ENCODE measurements at places on chromosomes 12 and 14.

DNA sequence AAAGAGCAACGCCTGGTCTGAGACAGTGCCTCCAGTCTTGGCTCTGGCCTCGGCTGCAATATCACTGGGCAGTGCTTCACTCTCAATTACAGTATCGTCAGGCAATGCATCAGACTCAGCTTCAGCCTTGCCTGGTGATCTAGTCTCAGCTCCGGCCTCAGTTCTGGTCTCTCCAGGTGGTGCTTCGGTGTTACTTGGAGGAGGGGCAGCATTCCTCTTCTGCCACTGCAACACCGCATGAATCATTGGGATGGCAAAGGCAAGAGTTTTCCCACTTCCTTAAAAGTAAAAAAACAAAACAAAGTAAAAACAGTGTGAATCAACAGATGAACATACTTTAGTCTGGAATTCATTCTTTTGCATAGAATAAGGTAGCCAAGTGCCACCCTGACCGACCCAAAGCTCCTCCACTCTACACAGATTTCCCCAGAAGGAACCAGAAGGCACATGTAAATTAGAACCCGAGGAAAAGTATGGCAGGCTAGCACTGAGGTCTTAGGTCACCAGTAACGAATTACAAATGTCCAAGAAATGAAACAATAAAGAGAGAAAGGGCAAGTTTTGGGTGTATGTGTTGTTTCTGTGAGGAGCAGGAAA, 18.6 kb downstream of the DDX24 start:
- DNase-seq: no peak

- DNase-seq: no peak
These were observed 455.8 kb downstream of the PCNX1 start for GRCh38 chr14:71362920-71363584.

DNA sequence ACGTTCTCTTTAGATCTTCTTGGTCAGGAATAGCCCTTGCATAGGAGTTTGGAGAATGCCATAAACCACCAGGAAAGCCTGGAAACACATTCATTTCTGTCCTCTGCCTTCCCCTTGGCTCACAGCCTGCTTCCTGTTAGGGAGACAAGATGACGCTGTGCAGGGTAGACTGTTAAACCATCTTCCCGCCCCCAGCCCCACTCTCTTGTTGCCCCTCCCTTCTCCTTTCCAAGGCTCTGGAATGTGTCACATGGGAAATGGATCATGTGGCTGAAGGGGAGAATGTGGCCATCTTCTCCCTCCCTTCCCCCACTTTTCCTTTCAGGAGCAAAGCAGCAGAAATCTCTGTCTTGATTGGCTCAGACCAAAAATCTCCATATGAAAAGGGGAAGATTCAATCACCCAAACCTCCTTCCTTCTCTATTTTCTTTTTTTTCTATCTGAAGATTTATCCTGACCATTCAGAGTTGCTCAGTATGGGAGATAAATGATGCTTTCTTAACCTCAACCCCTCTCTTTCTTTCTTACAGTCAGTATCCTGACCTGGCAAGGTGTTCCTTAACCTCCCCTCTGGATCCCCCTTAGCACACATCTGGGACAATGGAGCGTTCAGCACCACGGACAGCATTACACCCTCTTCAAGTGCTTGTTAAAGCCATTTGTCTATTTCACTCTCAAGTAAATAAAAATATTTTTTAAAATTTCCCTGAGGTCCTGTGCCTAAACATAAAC, 11.4 kb downstream of the GPR19 start:
- no peak for DNase-seq

DNA sequence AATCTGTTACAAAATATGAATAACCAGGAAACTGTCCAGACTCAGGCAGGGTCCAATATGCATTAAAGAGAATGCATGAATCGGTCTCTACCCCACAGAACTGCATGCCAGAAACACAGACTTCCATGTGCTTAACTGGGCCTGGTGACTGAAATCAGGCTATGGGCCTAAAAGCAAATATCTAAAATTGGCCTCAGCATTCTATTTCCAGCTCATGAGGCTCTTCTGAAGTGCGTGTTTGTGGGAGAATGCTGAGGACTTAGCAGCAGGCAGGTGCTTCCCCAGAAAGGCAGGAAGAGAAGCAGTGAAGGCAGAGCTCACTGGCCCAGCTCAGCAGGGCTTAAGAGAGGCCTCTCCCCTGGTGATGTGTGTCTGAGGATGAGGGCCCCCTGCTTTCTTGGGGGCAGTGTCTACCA, 48.5 kb downstream of the ADGRD1 start:
- no peak for DNase-seq

- DNase-seq: no peak
These were observed 74.7 kb upstream of the EVL start for GRCh38 chr14:99990268-99991170.

DNA sequence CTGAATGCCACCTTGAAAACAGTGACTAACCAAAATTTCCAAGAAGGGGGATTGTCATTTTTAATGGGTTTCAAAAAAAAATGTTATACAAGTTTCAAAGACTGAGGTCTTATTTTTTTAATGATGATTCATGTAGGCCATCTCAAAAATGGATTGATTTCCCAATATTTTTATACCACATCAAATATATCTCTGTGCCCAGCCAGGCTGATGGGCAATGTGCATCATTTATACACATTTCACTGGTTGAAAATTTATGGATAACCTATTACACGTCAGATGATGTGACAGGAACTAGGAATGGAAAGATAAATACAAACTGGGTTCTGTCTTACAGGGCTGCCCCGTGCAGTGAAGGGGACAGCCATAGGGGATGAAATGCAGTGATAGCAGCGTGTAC, 112.7 kb upstream of the TMPO start:
- DNase-seq: no peak

- DNase-seq: no peak
These were observed 21.6 kb downstream of the ASPG start for GRCh38 chr14:104107101-104107581.

- DNase-seq: no peak
These were observed 30.7 kb downstream of the SSPN start for GRCh38 chr12:26226122-26226521.

GRCh38 chr12:54459355-54459754, 14.0 kb downstream of the GTSF1 start:
- DNase-seq: no peak

- no peak for DNase-seq
These were observed 50.9 kb downstream of the AP5M1 start for GRCh38 chr14:57319636-57320192.

All from stimulated activated CD4-positive, alpha-beta T cell treated with anti-CD3 and anti-CD28 coated beads, TNF-alpha, amount 100 ng/mL, for 48 hours (primary cell).